Aorta (tissue), 5 donors: ENCODE measurements at places on chromosomes 7 and 10.
A peak's percentile ranks its signal among the peaks of the same experiment; 100 is the strongest.

- no peak for DNase-seq
Observed at GRCh38 chr7:39285256-39285655, 280.9 kb upstream of the YAE1 start.

DNA sequence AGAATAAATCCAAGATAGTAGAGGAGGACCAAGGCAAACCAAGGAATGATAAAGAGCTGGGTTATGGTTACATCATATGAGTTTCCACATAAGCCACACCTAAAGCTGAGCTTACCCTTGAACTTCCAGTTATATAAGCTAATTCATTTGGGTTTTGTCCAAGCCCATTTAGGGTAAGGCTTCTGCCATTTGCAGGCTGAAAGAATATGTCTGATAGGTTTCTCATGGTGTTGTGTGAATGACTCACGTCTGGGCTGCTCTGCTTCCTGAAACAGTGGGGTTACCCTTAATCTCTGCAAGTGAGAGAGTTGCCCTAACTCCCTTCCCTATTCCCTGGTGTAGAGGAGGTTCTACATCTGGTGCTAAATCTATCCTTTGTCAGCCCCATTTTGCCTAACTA is 60.8 kb downstream of the PTTG1IP2 start:
- DNase-seq, result no peak

GRCh38 chr7:156669035-156669828 is 28.7 kb downstream of the RNF32 start:
- DNase-seq, result no peak

DNA sequence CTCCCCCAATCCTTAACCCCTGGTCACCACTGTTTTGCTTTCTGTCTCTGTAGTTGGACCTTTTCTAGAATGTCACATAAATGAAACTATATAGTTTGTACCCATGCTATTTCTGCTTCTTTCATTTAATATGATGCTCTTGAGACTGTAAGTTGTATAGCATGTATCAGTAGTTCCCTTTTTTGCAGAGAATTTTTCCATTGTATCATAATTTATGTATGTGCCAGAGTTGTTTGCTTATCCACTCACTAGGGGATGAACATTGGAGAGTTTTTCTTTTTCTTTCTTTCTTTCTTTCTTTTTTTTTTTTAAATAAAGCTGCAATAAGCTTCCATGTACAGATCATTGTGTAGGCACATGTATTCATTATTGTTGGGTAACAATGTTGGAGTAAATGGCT is 544.8 kb downstream of the CNTNAP2 start:
- DNase-seq, result no peak

DNA sequence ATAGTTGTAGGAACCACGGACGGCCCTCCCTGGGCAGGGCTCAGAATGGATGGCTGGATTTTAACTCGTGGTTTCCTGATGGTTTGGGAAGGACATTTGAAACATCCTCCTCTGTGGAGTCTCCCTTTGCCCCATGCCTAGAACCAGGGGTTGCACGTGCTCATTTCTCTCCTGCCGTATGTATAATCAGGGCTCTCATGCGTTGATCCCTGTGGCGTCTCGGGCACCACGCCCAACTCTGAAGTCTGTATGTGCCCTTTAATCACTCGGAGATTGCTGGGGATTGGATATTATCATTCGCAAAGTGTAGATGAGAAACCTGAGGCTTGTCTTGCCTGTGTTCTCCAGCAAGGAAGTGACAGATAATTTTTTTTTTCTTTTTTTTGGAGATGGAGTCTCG is 257.1 kb downstream of the CAMK1D start:
- DNase-seq, result no peak

- no peak for DNase-seq
Observed at GRCh38 chr10:96465599-96465998, 48.1 kb downstream of the TLL2 start.

GRCh38 chr10:106107706-106108105 is 1056.8 kb downstream of the SORCS1 start:
- DNase-seq, result no peak

DNA sequence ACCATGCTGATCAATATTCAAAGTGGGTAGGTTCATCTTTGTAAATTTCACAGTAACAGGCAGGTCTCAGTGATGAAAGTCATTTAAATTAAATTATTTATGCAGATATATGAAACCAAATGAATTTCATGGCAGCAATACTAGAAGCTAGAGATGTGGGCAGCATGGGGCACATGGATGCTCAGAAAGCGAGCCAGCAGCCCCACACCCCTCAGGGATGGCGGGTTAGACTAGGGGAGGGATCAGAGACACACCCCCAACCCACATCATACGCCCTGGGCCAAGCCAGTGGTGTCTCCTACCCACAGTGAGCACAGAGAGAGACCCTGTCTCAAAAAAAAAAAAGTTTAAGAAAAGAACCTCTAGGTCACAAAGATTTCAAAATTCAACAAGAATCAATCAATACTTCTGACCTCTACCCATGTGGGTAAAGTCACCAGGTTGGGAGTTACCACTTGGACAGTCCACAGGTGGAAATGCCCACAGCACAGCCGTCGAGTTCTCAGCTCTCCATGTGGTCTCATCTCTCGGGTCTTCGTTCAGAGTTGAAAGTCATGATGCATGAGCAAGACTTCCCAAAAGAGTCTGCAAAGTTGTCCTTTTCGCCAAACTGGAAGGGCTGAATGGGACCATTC is 79.3 kb upstream of the PPP2R2D start:
- DNase-seq, result no peak

GRCh38 chr10:103125323-103126267 is 67.5 kb downstream of the NT5C2 start:
- no peak for DNase-seq

- no peak for DNase-seq
Observed at GRCh38 chr7:131124867-131125266, 202.8 kb upstream of the MKLN1 start.

- no peak for DNase-seq
Observed at GRCh38 chr10:26269754-26270153, 53.2 kb downstream of the GAD2 start.

GRCh38 chr7:2209146-2209960 is 23.4 kb downstream of the MAD1L1 start:
- peak; percentile 79 for DNase-seq

DNA sequence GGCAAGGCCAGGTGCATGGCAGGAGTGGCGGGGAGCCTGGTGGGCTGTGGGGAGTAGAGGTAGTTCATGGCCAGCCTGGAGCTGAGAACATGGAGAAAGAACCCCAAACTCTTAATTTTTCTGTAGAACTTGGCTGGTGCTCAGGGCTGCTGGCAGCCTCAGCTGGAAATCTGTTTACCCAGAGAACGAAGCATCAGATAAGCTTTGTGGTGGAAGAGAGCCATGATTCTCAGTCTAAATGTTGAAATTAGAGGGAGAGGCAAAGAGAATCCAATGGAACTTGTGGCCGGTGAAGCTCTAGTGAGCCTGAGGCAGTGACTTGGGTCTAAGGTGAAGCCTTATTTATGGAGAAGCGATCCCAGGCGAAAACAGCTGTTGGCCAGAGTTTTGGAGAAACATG is 126.4 kb downstream of the CCDC3 start:
- no peak for DNase-seq

DNA sequence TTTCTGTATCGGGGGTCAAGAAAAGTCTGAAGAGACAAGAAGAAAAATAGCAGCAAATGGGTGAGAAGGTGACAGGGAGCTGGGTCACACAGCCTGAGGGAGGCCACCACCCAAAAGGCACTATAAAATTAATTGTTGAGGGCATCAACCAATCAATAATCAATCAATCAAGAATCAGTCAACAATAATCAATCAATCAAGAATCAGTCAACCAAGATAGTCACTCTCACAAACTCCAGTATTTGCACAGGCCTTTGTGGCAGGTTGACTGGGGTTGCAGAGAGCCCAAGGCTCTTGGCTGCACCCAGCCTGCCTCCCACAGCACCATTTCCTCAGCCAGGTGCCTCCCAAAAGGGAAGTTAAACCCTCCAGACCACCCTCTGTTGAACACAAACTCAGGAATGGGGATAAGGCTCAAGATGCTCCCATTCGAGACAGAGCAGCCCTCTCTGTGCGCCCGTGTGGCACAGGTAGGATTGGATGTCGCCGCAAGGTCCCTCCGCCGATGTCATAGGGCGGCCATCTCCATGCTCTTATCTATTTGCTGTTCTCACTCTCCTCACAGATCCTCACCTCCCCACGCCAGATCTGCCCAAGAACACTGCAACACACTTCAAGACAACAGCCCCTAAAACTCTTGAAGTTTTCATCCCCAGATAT is 64.0 kb downstream of the TNS3 start:
- peak; percentile 38 for DNase-seq

- DNase-seq, result no peak
Observed at GRCh38 chr10:101772017-101772894, 3.7 kb downstream of the FGF8 start.

DNA sequence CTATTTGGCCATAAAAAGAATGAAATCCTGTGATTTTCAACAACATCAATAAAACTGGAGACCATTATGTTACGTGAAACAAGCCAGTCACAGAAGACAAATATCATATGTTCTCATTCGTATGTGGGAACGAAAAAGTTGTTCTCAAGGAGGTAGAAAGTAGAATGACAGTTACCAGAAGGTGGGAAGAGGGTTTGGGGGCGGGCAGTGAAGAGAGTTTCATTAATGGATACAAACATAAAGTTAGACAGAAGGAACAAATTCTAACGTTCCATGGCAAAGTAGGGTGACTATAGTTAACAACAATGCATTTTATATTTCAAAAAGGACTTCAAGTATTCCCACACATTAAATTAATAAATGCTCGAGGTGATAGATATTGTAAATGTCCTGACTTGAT is 97.4 kb downstream of the ZPBP start:
- DNase-seq, result no peak

GRCh38 chr10:51246156-51246555 is 171.9 kb downstream of the PRKG1 start:
- no peak for DNase-seq

- no peak for DNase-seq
Observed at GRCh38 chr10:133299224-133299623, 9.4 kb downstream of the TUBGCP2 start.

- DNase-seq, result no peak
Observed at GRCh38 chr10:72455889-72456595, 101.3 kb upstream of the DNAJB12 start.

DNA sequence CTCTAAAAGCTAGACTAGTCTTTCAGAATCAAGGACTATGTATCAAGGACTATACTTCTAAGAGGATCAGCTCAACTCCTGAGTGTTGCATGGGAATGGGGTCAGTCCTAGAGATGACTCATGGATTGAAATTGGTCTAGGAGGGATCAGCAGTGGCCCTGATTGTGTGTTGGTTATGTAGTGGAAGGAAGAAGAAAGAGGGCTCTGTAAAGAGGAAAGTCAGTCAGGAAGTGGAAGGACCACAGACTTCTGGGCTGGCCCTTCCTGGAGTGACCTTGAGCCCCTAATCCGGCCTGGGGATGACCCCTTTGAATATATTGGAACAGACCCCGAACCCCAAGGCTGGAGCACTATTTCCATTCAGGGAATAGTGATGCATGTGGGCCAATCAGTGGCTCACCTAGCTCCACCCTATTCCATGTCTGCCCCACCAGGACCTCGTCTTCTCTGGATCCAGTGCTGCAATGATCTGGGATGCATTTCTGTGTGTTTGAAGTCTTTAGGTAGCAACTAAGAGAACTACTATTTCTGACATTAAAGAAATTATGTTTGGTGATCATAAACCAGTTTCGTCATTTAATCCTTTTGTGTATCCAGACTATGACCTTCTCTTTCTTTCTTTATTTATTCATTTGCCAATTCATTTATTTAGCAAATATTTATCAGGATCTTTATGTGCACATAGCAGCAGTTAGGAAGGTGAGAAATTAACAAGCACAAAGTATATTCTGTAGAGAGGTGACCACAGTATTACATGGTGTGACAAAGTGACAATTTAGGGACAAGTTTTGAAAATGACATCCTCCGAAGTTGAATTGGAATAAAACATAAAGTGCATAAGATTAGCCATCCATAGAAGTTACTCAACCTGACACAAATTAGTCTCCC is 48.6 kb upstream of the KIF5B start:
- DNase-seq, result no peak

GRCh38 chr7:1758028-1758858 is 88.2 kb downstream of the ELFN1 start:
- DNase-seq, result peak; percentile 56

DNA sequence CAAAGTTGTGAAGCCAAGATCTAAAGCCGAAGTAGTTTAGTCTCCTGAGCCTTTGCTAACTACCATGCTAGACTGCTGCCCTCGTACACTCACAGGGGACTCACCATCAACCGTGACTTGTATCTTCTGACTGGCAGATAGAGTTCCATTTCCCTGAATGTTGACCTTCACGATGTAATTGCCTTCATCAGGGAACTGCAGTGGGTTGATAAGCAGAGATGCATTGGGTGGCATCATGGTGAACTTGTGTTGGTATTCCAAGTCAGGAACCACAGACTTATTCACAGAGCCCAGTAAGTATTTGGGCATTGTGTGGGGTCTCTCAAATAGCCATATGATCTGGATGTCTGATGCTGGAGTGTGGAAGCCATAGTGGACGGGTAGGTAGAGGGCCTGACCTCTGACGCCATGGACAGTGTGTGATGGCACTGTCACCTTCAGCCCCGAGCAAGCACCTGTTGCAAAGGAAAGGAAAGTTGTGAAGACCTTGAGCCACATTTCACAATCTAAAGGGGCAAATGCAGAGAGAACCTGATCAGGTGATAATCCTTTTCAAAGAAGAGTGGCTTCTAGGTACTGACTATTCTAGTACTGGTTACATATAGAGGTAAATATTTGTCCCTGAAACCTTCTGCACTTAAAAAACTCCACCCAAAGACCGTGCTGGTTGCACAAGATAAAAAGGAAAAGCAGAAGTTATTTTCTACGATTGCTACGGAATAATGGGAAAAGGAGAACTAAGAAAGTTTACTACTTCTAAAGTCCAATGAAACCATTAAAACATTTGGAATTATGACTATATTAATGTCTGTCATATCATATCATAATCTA is 7.1 kb downstream of the HEPACAM2 start:
- no peak for DNase-seq

DNA sequence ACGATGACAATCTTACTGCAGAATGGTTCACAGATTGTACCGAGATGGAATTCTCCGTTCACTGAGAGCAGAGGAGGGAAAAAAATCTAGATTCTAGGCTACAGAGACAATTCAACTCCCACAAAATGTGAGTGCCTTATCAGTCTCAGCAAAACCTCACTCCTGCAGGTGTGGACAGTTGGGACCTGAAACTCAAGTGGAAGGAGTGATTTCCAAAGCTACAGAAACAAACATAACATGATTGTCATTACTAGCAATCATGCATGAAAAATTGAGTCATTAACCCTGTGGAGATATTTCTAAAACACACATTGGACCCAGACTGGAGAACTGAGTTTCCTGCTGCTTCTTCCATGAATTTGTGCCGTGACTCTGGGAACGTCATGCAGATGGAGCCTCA is 70.3 kb downstream of the CALML3 start:
- DNase-seq, result no peak

DNA sequence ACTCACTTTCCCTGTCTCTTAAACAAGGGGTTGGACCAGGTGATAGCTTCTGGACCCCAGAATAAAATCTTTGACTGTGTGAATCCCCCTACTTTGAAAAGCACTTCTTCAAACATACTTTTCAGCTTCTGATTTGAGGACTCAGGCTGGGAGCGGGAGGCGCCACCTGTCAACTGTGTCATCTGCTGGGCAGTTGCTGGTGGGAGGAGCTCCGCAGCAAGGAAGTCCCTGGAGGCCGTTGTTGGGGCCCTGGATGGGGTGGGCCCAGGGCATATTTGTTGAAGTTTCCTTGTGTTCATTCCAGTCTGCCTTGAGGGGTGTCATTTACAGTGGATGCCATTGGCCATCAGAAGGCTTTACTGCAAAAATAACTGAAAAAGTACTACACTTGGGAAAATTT is 197.7 kb downstream of the CCDC3 start:
- no peak for DNase-seq
